ENCODE measurements at places on chromosomes 1 and 21.

GRCh38 chr1:231527586-231528171 lies 790 bp upstream of the TSNAX start:
- DNase-seq: no peak

- DNase-seq: no peak
Observed at GRCh38 chr1:71533950-71534349, 453.1 kb upstream of the ZRANB2 start.

- DNase-seq: no peak
Observed at GRCh38 chr1:15116966-15117365, 36.6 kb upstream of the TMEM51 start.

- DNase-seq: no peak
Observed at GRCh38 chr1:173414136-173414535, 63.0 kb upstream of the PRDX6 start.

- DNase-seq: no peak
Observed at GRCh38 chr1:20356850-20357459, 66.3 kb downstream of the VWA5B1 start.

- DNase-seq: no peak
Observed at GRCh38 chr1:86750530-86750929, 46.2 kb downstream of the SH3GLB1 start.

GRCh38 chr21:44052071-44052829 lies 40.1 kb downstream of the TRAPPC10 start:
- peak; percentile 88 for DNase-seq

DNA sequence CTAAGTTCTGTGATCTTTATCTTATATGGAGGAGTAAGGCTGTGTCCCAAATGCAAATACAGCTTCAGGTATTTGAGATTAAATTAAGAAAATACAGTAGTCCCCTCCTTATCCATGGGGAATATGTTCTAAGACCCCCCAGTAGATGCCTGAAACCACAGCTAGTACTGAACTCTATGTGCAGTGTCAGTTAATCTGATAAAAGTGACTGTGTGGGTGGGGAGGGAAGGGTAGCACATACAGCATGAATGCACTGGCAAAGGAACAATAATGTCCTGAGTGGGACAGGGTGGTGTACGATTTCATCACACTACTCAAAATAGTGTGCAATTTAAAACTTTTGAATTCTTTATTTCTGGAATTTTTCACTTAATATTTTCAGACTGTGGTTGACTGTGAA lies 83.1 kb downstream of the HS2ST1 start:
- no peak for DNase-seq

GRCh38 chr1:244350027-244350426 lies 101.7 kb downstream of the ADSS2 start:
- DNase-seq: no peak

GRCh38 chr1:203627398-203627797 lies 766 bp downstream of the ATP2B4 start:
- DNase-seq: peak; percentile 42

GRCh38 chr1:910881-911721 lies 12.6 kb upstream of the SAMD11 start:
- peak; percentile 68 for DNase-seq

DNA sequence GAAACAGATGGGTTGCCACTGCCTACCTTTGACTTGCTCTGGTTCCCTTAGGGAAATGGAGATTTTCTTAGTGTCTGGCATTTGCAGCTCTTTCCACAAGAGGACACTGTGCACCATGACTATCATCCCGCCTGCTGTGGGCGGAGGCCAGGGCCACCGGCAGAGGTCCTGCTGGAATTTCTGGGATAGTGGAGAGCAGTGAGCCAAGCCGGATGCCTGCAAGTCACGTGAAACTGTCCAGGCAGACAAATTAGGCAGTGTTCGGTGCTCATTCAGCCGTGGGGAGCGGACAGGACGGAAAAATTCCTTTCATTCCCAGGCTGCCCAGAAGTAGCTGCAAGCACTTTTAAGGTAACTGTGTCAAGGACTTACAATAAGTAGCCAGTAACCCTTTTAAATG lies 43.4 kb downstream of the IGSF5 start:
- DNase-seq: peak; percentile 93

GRCh38 chr1:209646558-209646957 lies 5.7 kb downstream of the LAMB3 start:
- no peak for DNase-seq

- no peak for DNase-seq
Observed at GRCh38 chr1:152906023-152906565, 2.3 kb upstream of the IVL start.

GRCh38 chr1:228938537-228938901 lies 203.2 kb downstream of the RHOU start:
- no peak for DNase-seq

DNA sequence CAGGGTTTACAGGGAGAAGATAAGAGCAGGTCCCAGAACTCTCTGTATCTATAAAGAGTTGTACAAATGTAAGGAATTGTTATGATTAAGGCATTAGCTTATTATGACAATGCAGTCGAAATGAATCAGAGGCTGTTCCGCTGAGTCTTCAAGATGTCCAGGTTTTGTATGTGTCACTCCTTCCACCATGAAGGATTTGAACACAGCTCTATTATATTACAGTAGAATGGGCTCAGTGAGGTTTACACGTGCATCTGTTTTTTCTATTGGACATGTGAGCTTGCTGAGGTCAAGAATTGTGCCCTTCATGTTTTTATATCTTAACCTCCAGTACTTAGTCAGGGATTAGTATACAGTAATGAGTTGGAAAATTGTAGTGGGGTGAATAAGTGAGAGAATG lies 86.3 kb downstream of the MPZL1 start:
- DNase-seq: no peak

GRCh38 chr1:36606641-36607262 lies 124.0 kb upstream of the CSF3R start:
- DNase-seq: no peak

- DNase-seq: no peak
Observed at GRCh38 chr1:38786040-38786436, 73.5 kb downstream of the RRAGC start.

GRCh38 chr1:90834886-90835660 lies 118.0 kb upstream of the BARHL2 start:
- DNase-seq: peak; percentile 95

GRCh38 chr1:239884796-239885195 lies 206.9 kb upstream of the FMN2 start:
- no peak for DNase-seq

DNA sequence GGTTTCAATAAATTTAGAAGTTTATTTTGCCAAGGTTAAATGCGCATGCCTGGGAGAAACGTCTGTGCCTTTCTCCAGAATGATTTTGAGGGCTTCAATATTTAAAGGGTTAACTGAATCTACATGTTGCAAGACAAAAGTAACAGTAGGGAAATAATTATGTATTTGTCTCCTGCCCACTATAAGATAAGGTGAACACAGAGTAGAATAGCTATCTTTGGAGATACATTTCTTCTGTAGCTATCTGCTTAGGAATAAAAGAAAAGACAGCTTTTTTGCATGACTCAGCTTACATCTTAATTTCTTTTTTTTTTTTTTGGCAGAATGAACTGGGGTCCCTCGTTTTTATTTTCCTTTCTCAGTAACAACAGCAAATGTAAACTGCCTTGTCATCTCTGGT lies 1351.6 kb downstream of the AMY1C start:
- no peak for DNase-seq

DNA sequence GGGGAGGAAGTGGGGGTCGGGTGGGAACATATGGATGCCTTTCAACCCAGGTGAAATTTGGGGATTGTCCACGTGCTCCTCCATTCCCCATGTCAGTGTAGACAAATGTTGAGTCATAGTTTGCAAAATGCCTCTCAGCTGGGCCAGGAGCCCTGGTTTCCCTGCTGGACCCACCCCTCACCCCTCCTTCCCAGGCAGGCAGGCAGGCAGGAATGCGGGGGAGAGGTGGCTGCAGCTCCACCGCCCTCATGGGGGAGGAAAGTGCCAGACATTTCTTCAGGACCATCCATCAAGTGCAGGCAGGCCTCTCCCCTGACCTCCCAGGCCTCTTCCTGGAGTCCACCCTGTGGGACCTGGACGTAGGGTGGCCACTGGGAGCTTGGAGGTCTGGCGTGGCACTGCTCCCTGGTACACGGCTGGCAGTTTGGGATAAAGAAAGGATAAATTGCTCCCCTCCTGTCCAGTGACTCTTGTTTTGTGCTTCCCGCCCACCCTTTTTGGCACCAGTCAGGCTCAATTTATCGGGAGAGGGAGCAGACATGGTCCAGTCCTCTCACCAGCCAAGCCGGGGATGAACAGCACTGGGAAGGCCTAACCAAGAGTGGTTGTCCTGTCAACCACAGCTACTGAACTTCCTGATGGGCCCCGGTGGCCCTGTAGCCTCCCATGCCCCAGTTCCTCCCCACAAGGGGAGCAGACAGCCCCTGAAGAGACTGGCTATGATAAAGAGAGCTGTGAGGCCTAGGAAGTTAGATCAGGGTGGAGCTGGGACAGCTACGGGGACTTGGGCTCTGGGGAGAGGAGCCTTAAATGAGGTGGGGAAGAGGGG lies 18.9 kb downstream of the NPR1 start:
- DNase-seq: no peak

DNA sequence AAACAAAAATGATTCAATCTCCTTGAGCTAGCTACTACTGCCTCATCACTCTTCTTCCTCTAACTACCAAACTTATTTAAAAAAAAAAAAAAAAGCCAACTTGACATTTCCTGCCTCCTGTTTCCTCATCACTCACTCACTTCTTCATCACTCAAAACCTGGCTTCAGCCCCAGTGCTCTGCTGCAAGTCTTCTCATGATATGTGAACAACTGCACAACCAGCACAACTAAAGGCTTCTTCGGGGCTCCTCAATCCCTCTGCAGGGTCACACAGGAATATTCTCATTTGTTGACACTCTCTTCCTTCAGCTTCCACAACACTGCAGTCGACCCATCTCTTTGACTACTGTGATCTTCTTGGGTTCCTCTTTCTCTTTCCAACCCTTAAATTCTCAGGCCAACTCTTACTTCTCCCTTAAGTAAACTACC lies 7.6 kb downstream of the MTF1 start:
- no peak for DNase-seq

DNA sequence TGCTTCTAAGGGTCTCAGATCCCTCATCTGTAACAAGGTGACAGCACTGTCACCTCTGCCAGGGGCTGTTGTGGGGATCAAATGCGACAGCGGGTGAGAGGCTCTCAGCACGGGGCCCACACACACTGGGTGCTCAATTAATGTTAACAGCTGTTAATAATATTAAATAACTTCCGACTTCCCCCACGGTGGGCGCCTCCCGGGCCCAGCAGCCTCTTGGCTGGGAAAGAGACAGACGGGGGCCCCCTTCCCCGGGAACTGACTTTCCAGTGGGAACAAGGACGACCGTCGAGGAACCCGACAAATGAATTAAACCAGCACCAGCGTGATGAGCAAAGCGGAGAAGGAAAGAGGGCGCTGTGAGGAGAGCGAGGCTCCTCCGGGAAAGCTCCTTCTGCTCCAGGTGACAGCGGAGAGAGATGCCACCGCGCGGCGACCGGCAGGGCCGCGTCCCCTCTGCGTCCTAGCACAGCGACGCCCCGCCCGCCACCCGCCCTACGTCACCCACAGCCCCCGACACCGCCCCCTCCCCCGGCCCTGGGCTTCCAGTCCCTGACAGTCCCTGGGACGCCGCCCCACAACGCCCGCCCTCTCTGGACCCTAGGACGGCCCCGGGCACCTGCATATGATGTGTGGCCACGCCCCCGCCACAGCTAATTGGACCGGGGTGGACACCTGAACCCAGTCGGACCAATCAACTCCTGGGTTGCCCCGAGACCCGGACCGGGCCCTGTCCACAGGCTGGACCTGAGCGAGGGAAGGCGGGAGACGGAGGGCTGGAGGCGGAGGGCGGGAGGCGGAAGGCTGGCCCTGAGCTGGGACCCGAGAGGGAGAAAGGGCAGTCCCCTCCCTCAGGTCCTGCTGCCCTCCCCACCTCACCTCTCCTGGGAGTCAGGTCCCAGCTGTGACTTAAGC lies 38.2 kb downstream of the MATN1 start:
- peak; percentile 86 for DNase-seq

GRCh38 chr1:85365851-85366250 lies 89.4 kb upstream of the BCL10 start:
- no peak for DNase-seq

DNA sequence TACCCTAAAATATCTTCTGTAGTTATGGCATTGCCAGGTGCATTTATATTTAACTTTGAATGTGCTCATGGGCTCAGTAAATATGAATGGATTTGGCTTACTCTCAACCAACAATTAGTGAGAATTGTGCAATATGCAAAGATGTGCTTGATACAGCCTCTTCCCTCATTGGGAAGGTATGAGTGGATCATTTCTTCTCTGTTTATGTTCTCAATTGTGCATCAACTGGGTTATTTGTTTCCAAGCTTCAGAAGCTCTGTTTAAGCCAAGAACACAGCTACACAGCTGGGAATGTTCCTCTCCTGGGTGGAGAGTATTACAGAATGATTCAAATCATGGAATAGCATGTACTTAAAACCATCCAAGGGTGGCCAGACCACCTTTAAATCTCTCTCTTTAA lies 17.6 kb upstream of the MAP1LC3C start:
- no peak for DNase-seq

- peak; percentile 76 for DNase-seq
Observed at GRCh38 chr1:224500796-224501195, 66.2 kb upstream of the WDR26 start.

DNA sequence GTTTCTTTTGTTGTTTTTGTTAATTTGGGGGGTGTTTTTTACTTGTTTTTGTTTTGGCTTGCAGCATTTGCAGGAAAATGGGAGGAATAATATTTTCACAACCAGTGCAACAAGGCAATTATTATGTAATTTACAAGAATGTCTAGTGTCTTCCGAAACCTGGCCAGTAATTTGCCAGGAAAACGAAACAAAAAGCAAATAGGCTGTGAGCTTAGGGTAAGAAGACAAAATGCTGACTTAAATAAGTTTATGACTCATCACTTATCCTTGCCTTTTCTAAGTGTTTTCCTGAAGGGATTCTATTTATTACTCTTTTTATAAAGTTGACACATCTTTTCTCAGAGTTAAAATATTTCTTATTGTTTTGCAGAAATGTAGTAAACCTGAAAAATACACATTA lies 49.8 kb downstream of the KCNT2 start:
- peak; percentile 74 for DNase-seq

DNA sequence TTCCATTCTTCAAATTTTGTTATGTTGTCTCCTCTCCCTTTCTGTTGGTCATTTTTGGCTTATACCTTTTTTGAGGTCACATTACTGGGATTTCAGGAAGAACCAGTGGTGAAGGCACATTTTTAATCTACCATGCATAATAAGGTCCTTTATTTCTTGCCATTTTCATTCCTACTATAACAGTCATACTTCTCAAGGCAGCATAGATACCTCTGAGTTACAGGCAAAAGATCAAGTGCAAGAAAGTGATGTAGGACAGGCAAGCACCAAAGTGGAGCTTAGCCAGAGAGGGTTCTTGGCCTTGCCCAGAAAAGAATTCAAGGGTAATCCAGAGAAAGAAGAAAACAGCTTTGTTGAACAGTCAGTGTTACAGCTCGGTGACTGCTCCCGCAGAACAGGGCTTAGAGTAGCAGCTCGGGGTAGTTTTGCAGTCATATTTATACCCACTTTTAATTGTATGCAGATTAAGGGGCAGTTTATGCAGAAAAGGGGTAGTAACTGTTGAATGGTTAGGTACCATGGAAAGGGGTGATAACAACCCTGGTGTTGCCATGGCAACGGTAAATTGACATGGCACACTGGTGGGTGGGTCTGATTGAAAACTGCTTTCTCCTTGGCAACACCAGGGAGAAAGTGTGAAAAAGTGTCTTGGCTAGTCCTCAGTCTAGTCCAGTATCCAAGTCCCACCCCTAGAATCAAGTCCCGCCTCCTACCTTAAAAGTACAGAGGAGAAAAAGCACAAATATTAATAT lies 39.6 kb upstream of the DOCK7 start:
- DNase-seq: no peak

- no peak for DNase-seq
Observed at GRCh38 chr1:8866792-8867415, 11.6 kb downstream of the ENO1 start.

Measured in NCI-H69 (cell line).